ENCODE measurements at places on chromosomes 4 and X.
A peak's percentile ranks its signal among the peaks of the same experiment; 100 is the strongest.

DNA sequence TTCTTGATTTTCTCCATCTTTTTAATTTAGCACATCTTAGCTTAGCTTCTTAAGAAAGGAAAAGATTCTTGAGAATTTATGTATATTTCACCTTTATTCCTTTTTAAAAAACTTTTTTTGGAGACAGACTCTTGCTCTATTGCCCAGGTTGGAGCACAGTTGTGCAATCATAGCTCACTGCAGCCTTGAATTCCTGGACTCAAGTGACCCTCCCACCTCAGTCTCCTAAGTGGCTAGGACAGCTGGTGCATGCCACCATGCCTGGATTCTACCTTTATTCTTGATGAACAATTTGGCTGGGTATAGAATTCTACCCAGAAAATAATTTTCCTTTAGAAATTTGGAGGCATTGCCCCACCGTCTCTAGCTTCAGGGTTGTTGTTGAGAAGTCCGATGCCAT, 19.5 kb upstream of the SH3D19 start:
- DNase-seq, result no peak

- no peak for DNase-seq
Observed at GRCh38 chrX:55867708-55868107, 150.2 kb downstream of the RRAGB start.

DNA sequence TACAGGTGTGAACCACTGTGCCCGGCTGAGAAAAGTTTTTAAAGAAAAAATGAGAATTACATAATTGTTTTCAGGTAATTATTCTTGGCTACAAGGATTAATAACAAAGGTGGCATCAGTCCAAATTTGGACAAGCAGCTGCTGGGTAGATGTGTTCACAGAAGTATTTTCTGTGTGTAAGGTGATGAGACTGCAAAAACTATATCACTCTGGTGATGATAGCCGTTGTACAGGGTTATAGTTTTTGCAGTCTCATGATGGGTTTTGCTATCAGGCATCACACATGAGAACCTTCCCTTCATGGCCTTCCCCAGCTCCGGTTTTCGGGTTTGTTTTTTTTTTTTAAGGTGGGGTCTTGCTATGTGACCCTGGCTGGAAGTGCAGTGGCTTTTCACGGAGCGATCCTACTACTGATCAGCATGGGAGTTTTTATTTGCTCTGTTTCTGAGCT, 5.1 kb upstream of the SLC10A3 start:
- DNase-seq, result no peak

DNA sequence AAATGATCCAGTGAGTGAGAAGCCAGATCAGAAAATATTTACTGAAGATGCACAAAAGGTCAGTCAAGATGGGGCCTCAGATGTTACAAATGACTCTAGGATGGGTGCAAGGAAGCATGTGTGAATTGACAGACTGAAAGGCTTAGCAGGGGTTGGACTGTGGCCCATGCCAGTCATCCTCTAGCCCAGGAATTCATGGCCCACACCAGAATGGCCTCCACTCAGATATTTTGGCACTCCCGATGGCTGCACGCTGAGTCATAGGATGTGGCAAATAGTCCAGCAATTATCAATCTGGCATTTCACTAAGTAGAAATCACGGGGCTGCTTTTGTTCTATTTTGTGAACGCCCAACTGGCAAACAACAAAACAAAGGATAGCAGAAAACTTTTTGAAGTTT, 406.5 kb downstream of the IQCM start:
- peak; percentile 25 for DNase-seq

GRCh38 chr4:158209825-158210807, at the start of gene TMEM144:
TSS of gene TMEM144 (plus strand) at chr4:158210486. CDS start at chr4:158212668, 2,182 bp downstream.
- DNase-seq, result peak; percentile 99

DNA sequence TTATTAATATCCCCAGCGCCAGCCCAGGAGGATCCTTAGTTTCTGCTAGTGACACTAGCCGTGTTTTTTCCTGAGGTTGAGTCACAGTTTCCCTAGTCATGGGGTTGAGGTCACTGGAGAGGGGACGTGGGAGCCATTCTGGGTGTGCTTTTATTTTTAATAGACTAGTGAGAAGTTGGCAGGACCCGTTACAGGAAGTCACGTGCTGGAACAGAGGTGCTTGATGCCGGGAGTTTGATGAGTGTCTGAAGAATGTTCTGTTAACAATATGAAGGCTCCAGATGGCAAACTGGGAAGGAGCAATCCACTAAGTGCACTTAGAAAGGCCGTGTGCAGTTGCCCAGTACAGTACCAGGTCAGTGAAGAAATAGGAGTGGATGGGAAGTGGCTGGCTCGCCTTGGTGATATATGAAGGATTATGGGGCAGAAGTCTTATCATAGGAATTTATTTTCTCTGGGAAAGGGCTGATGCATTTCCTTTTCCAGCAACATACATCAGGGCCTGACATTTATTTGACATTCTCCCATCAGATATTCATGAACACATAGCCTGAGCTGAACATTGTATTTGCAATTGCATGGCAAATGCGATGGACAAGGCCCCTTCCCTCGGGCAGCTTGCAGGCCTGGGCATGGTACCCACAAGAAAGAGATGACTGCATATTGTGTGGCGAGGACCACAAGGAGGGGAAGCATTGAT, 291.8 kb downstream of the FBXW7 start:
- DNase-seq, result no peak

DNA sequence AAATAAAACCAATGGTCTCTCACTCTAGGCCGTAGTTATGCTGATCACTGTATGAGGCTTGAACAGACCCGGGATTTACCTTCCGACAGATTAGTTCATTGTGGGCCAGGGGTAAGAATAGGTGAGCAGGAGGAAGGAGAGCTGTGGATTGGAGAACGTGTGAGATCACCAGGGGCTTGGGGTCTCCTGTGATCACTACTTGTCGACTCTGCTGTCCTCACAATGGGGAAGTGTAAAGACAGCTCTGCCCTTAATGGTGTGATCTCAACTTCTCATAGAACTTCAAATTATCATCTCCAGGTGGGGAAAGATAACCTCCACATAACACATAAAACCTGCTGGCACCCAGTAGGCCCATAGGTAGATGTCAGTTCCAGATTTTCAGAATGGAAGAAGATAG, 56.2 kb upstream of the RPS6KA3 start:
- DNase-seq, result no peak

All from posterior cingulate gyrus (tissue), 11 donors.